Diencephalon (tissue), 1 donor: ENCODE measurements at places on chromosomes 11 and 22. TPM values are rescaled to one million over a fixed set of nuclear protein-coding genes. Genes with fewer than 3 reads are reported as not detected.

Gene PLXNB2
- 52.4 TPM for total RNA-seq

Gene PARVA
- 8.3 TPM for total RNA-seq

Gene HBB
- total RNA-seq = 550 TPM

Gene CHEK1
- 21.9 TPM for total RNA-seq

Gene GAL3ST1
- 6.0 TPM for total RNA-seq

Gene TNNI2
- total RNA-seq = not detected

Gene VSIG2
- not detected for total RNA-seq

Gene HARBI1
- total RNA-seq = 9.0 TPM

Gene SYCE3
- total RNA-seq = not detected

Gene CARD18
- total RNA-seq = not detected

Gene SEPTIN3
- 180 TPM for total RNA-seq
